Activated gamma-delta T cell (primary cell): ENCODE measurements at places on chromosomes 2 and 18.

DNA sequence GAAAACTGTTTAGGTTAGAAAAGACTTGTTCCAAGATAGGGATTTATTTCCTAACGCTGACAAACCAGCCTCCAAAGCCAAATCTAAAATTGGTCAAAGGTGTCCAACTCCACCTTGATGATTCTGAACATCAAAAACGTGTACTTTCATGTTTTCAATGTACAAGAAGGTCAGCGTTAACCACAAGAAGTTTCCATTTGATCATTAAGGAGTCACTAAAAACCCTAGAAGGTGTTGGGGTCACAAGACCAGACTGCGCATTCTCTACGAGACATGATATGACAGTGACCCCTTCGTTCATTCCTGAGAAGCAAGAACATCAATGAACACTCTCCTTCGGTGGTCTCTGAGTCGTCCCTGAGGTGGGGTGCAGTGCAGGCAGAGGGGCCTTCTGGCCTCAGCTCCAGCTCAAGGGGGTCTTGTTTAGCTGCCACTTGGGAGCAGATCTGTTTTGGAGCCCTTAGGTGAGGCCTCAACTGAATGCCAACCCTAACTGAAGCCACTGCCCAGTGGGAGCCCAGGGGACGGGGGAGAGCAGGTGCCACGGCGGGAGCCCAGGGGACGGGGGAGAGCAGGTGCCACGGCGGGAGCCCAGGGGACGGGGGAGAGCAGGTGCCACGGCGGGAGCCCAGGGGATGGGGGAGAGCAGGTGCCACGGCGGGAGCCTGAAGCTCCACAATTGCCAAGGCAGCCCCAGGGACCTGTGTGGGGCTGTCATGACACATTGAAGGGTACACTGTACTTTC, 55.2 kb downstream of the PARD6G start:
- DNase-seq = no peak

DNA sequence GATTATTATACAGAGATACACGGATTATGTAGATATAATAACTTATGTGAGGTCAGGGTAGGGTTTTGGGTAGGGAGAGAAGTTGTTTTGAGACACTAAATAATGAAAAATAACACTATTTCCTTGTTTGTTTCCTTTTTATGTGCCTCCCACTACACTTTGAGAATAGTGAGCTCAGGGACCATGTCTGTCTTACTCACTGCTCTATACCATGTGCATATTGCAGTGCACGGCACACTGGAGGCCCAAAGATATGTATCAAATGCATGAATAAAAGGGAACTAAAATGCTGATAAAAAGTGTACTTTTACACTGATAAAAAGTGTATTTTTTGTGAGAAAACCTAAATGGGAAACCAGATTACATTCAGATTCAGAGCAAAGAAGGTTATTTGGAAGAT, 151.4 kb upstream of the NABP1 start:
- no peak for DNase-seq

DNA sequence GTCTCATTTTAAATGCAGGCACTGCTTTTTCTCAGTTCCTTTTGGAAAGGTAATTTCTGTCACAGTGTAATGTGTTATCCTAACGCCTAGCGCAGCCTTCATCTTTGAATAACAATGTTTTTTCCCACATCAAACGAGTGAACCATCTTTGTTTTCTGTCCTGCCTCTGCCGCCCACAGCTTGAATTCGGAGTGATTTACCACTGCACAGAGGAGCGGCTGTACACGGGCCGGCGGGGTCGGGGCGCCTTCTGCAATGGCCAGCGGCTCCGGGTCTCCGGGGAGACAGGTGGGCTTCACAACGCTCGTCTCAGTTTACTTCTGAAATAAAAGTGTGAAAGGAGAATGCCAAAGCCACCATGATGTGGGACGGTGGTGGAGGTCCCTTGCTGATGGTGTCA, 32.8 kb downstream of the IMPA2 start:
- no peak for DNase-seq

GRCh38 chr2:11925295-11926066, 179.0 kb downstream of the LPIN1 start:
- no peak for DNase-seq

DNA sequence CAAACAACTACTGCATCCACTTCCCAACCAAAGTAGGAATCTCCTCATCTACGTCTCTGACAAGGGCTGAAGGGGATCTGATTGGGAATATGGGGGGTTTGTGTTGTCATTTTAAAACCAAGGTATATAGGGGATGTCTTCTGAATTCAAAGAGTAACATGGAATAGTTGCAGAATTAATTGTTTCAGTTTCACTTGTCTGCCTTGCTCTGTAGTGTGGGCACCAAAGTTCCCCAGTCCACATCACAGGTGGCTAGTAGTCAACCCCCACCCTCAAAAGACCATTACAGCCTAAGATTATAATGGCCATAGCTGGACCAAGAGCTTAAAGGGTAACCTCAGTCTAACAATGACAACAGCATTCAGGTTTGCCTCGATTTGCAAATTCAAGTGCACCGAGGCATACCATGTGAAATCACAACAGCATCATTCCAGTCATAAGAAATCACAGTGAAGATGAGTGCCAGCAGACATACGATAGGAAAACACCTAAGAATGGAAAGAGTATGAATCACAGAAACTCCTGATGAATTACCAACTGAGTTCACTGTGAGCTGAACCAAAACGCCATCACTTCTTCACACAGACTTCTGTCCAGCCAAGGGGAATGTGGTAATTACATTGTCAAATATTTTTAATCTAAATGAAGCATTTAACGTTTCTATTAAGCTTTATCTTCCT, 52.4 kb downstream of the MYO5B start:
- DNase-seq = no peak

DNA sequence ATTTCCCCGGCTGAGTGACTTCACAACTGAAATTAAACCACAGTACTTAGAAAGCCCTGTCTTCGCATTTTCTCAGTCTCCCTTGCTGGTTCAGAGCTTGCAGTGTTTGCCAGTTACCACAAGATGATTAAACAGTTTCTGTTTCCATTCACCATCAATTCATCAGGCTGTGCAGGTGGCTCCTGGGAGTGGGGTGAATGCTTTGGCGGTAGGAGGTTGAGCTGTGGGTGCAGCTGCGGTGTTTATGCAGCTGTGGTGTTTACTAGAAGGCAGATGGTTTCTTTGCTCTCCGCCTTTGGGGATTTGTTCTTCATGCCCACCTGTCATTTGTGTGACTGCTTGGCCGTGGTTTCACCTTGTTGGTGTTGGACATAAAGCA, 16.1 kb downstream of the ACOXL start:
- DNase-seq = no peak

DNA sequence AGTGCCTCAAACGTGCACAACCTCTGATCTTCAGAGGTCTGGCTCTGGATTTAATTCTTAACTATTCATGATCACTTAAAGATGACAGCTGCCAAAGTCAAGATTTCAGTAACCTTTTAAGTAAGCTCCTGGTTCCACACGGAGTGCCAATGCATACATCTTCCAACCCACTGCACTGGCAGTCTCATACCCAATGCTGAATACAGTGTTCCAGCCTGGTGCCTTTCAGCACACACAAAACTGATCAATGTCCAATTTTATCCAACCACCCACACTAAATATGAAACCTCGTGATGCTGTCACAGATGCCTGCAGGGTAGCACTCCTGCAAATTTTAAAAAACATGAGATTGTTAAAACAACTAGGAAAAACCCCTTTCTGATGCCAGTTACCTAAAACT, 84.0 kb downstream of the EHBP1 start:
- no peak for DNase-seq

DNA sequence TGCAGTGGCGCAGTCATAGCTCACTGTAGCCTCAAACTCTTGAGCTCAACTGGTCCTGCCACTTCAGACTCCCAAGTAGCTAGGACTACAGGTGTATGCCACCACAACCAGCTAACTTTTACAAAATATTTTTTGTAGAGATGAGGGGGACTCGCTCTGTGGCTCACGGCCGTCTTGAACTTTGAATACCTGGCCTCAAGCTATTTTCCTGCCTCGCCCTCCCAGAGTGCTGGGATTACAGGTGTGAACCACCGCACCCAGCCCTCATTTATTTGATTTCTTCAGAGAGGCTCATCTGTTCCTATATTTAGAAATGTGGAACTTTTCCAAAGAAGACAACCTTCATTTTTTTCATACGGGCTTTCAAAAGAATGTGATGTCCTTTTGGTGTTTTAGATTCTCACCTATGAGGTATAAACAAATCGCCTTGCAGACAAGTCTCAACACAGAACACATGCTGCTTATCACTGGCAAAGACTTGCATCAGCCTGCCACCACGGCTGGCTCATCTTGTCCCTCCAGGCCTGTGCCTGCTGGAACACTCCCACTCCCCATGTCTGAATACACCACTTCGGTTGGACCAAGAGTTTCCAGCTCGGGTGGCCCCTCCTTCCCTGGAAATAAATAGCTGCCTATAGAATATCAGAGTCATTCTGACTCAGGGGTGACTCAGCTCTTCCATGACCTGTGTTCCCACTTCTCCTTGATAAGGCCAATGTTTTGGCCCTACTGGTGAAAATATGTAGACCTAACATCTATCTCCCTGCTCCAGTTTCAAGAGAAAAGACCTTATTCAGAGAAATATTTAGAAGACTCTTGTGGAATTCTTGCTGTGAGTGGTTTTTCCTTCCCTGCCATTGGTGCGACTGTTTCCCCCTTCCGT, 202.6 kb downstream of the TGIF1 start:
- no peak for DNase-seq

DNA sequence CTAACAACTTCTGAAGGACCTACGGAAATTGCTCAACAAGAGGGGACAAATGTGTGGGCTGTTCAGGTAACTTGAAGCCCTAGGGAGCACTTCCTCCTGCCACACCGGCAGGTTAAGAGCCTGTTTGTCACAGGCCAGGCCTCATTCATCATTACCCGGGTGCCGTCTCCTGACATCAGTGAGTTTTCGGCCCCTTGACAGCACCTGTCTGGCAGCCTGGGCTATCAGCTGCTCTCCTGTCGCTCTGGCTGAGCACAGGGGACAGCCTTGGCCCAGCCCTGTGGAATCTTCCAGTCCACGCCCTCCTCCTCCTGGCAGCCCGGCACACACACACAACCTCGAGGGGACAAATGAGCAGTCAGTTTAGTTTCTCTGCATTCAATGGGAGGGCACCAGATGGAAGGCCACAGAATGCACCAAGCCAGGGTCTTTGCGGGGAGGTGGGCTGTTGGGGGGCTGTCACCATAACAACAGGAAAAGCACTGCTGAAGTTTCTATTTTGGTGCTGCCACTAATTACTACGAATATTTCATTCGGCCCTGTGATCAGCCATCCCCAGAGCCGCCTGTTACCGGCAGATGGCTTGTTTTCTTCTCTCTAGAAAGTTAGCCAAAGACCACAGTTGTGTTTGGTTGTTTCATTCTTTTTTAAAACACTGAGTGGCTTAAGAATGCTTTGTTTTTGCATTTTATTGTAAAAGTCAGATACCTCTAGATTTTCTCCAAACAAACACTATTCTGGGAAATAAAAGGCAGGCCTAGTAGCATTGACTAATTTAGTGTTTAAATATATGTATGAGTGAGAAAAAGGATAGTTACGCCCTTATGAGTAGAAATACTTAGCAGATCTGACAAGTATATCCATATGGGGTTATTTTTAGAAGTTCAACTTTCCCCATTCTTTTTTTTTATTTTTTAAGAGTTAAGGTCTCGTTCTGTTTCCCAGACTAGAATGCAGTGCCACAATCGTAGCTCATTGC, 189.9 kb upstream of the NDUFV2 start:
- no peak for DNase-seq

GRCh38 chr2:142866426-142866825, 11.0 kb upstream of the KYNU start:
- no peak for DNase-seq
